ENCODE measurements at places on chromosomes 1 and 21.
A peak's percentile ranks its signal among the peaks of the same experiment; 100 is the strongest.

- DNase-seq = peak; percentile 88
These were observed 5.7 kb upstream of the ZNF683 start for GRCh38 chr1:26378088-26378878.

DNA sequence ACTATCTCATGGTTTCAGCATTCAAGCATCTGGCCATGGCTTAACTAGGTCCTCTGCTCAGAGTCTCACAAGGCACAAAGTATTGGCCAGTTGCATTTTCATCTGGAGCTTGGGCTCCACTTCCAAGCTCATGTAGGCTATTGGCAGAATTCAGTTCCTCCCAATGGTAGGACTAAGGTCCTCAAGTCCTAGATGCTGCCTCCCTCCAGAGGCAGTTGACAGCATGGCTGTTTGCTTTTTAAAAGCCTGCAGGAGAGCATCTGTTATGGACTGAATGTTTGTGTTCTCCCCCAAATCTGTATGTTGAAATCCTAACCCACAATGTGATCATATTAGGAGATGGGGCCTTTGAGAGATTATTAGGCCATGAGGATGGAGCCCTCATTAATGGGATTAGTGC is 38.0 kb upstream of the HLX start:
- DNase-seq = no peak

DNA sequence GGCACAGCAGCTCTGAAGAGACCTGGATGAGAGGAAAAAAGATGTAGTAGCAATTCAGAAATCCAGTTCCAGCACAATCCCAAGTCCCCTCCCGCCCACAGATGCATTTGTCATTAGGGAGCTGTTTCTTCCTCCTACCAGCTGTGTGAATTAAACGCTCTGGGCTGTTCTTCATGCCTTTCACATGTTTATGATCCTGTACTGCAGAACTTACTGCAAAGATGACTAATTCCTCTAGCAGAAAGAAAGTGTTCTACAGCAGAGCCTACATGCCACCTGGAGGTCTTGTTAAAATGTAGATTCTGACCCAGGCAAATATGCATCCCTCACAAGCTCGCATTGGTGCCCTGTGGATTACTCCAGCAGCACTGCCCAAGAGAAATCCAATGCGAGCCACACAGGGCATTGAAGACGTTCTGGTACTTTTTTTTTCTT is 6.5 kb downstream of the ENO1 start:
- no peak for DNase-seq

DNA sequence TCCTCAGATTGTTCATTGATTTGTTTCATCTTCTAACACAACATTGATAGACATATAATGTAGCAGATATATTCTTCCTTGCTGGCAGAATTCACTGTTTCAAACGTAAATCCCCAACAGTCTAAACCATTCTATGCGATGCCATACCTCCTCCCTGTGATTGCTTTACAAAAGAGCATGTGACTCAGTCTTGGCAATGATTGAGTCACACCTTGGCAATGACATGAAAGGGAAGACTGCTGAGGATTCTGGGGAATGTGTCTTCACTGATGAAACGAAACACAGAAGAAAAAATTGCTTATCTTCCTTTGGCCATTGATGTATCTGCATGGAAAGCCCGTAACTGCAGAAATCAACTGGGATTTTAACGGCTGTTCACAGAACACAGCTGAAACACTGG is 409.6 kb upstream of the ZRANB2 start:
- no peak for DNase-seq

DNA sequence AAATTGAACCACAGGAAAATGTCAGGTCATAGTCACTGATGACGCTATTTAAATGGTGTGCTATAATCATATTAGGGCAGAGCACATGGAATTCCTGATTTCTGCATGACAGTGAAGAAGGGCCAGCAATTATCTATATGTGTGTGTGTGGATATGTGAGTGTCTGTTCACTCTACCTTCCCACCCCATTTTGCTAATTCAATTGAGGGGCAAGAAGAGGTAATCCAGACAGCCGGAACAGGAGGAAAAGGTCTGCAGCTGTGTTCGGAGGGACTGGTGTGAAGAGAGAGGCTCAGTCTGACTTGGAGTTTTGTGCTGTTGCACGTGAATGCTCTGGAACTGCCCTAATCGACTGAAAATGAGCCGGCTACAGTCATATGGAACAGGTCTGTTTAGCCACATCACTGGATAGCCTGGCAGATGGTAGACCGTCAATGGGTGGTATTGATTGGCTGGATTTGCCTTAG is 5.1 kb upstream of the ELAVL4 start:
- no peak for DNase-seq

DNA sequence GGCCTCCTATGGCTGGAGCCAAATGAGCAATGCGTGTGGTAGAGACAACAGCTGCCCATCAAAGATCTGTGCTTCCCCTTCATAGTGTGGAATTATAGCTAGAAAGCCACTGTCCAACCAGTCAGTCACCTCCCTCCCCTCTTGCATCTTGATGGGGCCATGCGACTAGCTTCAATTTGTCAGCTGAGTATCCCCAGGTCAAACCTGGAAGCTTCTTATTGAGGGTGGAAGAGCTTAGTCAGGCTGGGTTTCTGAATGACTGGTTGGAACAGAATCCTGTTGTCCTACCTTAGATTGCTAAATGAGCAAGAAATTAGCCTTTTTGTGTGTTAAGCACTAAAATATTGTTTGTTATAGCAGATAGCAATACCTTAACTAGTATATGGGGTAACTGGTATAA is 625.4 kb downstream of the PTPRC start:
- DNase-seq = no peak

- no peak for DNase-seq
These were observed 164.9 kb downstream of the ST6GALNAC3 start for GRCh38 chr1:76239470-76239918.

- peak; percentile 64 for DNase-seq
These were observed 1.8 kb downstream of the ATP2B4 start for GRCh38 chr1:203628201-203629015.

GRCh38 chr1:230303069-230303468 is 123.1 kb downstream of the PGBD5 start:
- no peak for DNase-seq

- no peak for DNase-seq
These were observed 1.7 kb upstream of the AKT3 start for GRCh38 chr1:243851765-243852164.

DNA sequence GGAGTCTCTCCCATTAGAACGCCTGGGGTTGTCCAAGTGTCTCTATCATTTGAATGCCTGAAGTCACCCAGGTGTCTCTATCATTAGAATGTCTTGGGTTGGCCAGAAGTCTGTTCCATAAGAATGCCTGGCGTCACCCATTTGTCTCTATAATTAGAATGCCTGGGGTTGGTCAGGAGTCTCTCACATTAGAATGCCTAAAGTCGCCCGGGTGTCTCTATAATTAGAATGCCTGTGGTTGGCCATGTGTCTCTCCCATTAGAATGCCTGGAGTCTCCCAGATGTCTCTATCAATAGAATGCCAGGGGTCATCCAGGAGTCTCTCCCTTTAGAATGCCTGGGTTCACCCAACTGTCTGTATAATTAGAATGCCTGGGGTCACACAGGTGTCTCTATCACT is 54.5 kb downstream of the RNF187 start:
- no peak for DNase-seq

- no peak for DNase-seq
These were observed 13.5 kb upstream of the ERG start for GRCh38 chr21:38511662-38512243.

DNA sequence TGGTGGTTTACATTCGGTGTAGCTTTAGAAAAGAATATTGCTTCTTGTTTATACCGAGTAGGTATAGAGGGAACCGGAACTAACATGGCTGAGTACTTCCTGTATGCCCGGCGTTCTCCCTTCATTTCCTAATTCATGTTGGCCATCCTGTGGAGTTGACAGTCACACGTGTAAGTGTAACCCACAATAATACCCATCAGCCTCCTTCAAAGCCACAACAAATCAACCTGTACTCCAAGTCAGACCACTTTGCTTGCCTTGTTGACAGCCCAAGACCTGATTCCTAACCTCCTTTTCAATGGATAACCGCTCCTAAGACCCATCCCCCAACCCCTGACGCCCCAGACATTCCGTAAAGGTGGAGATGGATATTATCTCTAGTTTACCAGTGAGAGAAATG is 42.1 kb downstream of the UBE2U start:
- DNase-seq = no peak

GRCh38 chr1:12618965-12619791 is 1.2 kb upstream of the DHRS3 start:
- peak; percentile 90 for DNase-seq

GRCh38 chr1:236020359-236021219 is 44.3 kb downstream of the NID1 start:
- DNase-seq = no peak

- DNase-seq = peak; percentile 17
These were observed 46.4 kb downstream of the VPS13D start for GRCh38 chr1:12276225-12276624.

DNA sequence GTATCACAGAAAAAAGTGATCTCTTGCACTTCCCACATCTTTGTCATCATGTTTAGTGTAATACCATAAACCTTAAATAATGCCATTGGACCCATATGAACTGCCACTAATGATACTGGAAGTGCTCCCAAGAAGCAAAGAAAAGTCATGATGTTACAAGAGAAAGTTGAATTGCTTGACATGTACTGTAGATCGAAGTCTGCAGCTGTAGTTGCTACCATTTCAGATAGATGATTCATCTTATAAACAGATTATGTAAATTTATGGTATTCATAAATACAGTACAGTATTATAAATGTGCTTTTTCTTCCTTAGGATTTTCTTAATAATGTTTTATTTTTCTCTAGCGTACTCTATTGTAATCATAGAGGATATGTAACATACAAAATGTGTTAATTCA is 30.1 kb upstream of the LAMC2 start:
- no peak for DNase-seq

- DNase-seq = no peak
These were observed 55.0 kb downstream of the COL24A1 start for GRCh38 chr1:86101616-86102015.

DNA sequence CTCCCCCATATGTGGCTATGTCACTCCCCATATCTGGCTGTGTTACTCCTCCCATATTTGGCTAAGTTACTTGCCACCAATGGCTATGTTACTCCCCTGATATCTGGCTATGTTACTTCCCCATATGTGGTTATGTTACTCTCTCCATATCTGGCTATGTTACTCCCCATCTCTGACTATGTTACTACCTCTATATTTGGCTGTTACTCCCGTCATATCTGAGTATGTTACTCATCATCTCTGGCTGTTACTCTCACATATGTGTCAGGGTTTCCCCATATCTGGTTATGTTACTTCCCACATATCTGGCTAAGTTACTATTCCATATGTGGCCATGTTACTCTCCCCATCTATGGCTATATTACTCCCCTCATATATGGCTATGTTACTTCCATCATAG is 50.3 kb upstream of the MAP10 start:
- DNase-seq = no peak

GRCh38 chr1:61280452-61280851 is 198.1 kb downstream of the NFIA start:
- no peak for DNase-seq

DNA sequence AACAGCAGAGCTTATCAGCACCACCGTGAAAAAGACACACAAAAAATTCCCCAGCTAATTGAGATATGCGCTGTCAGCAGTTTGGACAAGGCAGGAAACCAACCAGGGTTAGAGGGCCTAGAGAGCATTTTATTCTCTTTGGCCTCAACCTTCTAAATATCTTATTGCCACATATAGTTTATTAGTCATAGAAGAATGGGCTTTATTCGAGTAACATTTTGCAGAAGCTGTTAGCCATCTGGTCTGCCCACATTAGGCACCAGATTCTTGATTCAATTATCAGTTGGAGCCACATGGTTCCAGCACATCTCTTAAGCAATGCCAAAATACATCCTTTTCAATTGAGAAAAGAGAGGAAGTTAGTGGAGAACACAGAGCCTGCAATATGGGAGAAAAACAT is 109.9 kb upstream of the CXADR start:
- peak; percentile 13 for DNase-seq

GRCh38 chr1:48442864-48443619 is 29.0 kb downstream of the SPATA6 start:
- DNase-seq = no peak

DNA sequence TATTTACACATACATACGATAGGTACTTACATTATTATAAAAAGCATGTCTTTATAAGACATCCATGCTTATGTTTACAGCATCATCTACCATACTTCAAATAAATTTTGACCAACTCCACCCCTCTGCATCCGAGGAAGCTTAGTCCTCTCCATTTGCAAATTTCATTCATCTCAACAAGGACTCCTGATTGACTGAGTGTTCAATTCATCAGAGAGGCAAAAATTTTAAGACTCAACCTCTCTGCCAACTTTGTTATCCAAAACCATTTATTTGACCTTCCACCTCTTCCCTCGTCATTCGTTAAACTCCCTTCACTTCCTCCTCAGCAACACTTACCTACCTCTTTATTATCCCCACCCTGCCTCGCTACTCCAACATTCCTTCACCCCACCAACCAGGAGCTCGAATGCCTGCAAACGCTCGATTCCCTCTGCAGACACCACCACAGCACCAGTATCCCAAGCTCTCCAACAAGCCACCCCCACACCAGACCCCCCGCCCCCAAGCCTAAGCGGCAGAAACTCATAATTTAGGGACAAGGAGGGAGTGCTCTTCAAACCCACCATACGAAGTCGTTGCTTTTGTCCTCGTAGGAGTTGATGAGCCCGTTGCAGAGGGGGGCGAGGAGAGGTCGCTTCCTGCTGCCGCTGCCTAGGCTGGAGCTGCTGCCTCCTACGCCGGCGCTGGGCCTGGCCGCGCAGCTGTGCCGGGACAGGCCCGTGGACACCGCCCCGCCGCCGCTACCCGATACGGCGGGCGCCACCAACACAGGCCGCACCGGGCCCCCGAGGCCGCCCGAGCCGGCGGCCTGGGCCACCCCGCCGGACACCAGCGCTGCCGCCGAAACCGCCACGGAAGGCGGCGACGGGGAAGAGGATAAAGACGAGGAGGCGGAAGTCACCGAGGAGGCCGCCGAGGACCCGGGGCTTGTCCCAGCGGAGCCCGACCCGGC is 803 bp downstream of the COP1 start:
- peak; percentile 44 for DNase-seq

GRCh38 chr1:203743091-203743571 is 21.9 kb upstream of the LAX1 start:
- DNase-seq = no peak

GRCh38 chr1:183559061-183559460 is 31.2 kb downstream of the NCF2 start:
- no peak for DNase-seq

GRCh38 chr21:24046829-24047443 is 1560.3 kb downstream of the MRPL39 start:
- peak; percentile 66 for DNase-seq

GRCh38 chr1:32398401-32398800 is 4.2 kb upstream of the BSDC1 start:
- no peak for DNase-seq

DNA sequence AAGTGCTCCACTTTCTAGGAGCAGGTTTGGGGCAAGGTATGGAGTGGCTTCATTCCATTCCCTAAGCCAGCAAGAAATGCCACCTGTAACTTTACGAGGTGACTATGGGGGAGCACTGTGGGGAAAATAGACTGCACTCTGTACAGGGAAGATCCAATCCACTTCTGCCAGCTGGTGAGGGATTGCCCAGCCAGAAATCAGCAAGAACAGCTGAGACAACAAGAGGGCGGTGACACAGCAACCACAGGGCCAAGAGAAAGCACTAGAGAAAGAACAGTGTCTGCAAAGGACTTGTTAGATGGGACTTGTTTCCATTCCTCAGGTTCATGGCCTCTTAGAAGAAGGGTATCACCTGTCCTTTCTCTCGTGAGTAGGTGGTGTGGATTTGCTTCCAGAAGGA is 19.6 kb downstream of the CAPN8 start:
- DNase-seq = no peak

All from Kasumi-1 (cell line).